HuH-7.5 (cell line): ENCODE measurements at places on chromosomes 2 and 18.
A peak's percentile ranks its signal among the peaks of the same experiment; 100 is the strongest.

DNA sequence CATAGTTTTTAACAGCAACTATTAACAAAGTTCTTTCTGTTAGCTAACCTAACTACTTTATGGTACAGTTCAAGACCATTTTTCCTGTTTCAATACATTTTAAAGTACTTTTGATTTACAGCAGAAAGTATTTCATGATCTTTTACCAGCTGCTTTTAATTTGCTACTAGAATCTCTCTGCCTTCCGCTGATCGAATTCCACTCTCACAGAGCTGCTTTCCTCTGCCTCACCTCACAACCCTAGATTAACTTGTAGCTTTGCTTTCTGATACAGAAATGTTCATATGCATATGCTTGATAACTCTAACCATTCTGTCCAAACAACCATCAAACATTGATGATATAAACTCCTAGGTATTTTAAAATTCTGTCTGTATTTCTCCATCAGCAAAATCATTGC, 463.2 kb upstream of the ZEB2 start:
- DNase-seq: no peak

- no peak for DNase-seq
These were observed 31.7 kb upstream of the COBLL1 start for GRCh38 chr2:164873210-164873908.

GRCh38 chr2:234462218-234462992, 34.5 kb downstream of the ARL4C start:
- DNase-seq: no peak

GRCh38 chr18:10116574-10116973, 202.8 kb downstream of the VAPA start:
- no peak for DNase-seq

DNA sequence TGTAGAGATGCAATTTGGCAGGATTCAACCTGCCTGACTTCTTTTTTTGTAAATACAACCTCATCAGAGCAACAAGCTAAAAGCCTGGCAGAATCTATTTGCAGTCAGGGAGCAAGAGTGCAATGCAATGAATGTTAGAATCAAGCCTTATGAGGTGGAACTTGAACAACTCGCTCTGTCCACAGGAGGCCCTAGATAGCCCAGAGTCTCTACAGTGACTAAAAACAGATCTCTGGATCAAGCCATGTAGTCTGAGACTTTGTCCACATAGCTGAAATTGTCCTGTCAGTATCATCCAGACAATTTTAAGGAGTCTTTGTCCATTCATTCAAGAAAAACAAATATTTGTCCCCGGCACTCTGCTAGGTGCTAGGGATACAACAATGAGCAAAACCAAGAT, 32.0 kb upstream of the CDK5R2 start:
- no peak for DNase-seq

DNA sequence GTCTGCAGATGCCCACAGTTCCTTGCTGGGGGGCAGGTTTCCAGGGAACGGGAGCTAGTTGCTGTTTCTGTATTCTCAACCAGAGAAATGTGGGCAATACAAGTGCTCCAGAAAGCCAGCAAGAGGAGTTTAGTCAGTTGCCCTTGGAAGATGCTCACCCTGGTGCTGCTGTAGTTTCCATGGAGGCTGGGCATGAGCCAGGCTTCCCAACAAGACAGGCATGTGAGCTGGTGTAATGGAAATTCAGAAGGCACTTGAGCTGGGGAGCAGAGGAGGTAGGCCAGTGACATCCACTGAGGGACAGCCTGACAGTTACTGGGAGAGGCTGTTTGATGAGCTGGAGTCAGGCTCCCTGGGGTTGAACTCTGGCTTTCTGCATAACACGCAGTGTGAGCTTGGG, 7.7 kb downstream of the HK2 start:
- DNase-seq: no peak

DNA sequence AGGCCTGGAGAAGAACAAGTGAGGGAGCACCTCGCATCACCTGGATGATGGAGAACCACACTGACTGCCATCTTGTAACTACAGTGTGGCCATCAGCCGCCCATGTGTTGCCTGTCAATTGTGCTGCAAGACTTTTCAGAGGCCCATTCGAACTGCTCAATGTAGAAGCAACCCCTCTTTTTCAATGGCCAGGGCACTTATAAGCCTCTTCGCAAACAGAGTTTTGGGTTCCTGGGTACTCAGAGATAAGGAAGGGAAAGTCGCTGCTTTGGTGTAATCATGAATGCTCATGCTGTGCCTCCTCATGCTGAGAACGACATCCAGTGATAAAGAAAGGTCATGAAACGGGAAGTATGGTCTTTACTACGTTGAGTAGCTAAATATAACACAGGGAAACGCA, 143.9 kb upstream of the SLC39A10 start:
- DNase-seq: no peak

- no peak for DNase-seq
These were observed 47.2 kb upstream of the CDC42EP3 start for GRCh38 chr2:37718515-37719161.

DNA sequence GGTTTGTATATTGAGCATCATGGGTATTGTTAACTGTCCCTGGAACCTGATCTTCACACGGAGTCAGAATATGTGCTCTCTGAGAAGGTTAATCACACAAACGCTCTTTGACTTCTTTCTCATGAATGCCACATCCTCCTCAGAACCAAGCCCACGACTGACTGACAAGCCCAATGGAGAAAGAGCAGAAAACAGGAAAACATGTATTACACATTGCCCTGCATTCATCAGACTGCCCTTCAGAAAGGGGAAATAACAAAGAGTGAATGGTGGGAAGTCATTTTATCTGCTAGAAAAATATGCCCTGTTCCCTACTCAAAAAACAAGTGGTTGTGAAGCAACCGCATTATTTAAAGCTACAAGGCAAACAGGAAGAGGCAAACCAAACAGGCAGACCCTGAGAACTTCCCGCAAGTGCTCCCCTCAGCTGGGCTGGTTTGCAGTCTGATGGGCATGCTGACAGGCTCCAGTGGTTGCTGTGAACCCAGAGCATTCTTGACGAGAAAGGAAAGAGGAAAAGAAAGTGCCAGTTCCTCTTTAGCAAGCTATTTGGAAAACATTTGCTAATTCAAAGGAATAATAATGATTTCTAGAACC, 172.9 kb upstream of the SETBP1 start:
- DNase-seq: no peak

GRCh38 chr18:9898792-9899549, 13.2 kb downstream of the TXNDC2 start:
- peak; percentile 25 for DNase-seq

GRCh38 chr2:238956676-238957075, 108.8 kb downstream of the TWIST2 start:
- no peak for DNase-seq

GRCh38 chr18:48931680-48932461, 18.9 kb downstream of the SMAD7 start:
- DNase-seq: no peak

DNA sequence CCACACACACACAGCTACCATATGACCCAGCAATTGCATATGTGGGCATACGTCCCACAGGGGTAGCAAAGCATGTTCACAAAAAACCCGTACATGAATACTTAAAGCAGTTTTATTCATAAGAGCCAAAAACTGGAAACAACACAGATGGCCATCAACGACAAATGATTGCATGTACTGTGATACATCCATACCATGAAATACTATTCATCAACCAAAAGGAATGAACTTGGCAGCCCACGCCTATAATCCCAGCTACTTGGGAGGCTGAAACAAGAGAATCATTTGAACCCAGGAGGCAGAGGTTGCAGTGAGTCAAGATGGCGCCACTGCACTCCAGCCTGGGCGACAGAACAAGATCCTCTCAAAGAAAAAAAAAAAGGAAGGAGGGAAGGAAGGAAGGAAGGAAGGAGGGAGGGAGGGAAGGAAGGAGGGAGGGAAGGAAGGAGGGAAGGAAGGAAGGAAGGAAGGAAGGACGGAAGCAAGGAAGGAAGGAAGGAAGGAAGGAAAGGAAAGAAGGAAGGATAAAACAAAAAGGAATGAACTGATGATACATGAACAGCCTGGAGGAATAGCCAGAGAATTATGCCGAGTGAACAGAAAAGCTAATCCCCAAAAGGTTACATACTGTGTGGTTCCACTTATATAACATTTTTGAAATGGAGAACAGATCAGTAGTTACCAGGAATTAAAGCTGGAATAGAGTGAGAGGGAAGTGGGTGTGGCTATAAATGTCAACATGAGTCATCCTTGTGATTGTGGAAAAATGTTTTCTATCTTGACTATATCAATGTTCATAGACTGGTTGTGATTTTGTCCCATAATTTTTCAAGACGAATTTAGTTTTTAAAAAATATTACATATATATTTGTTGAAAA, 19.6 kb upstream of the YPEL5 start:
- no peak for DNase-seq

GRCh38 chr18:45139478-45139877, 458.8 kb downstream of the SETBP1 start:
- DNase-seq: no peak

GRCh38 chr2:203261326-203262159, 22.7 kb downstream of the CYP20A1 start:
- DNase-seq: no peak

DNA sequence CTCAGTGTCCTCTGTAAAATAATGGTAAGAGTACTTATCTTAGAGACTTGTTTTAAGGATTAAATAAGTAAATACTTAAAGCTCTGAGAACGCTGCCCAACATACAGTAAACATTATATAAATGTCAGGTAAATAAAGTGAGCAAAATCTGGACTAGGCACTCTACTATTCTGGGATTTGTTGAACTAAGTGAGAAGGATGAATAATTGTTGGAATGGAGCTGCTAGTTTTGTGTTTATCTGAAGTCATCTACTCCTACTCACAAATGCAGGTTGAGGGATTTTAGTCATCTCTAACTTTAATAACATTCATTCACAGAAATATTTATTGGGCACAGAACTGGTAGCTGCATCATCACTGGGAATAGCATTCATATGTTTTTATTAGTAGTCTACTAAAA, 103.4 kb downstream of the MEIS1 start:
- no peak for DNase-seq

DNA sequence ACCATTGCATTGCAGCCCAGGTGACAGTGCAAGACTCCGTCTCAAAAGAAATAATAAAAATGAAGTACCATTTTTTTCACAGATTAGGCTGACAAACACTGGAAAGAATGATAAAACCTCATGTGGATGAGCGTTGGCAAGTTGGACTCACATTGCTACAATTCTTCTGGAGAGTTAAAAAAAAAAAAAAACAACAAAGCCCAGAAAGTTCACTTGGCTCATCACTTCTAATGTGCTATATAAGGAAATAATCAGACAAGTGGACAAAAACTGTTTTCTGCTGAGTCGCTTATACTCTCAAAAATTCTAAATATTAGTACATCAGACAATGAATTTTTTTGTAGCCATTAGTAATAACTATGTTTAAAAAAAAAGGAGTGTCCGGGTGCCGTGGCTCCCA, 38.4 kb downstream of the PKP4 start:
- DNase-seq: no peak

DNA sequence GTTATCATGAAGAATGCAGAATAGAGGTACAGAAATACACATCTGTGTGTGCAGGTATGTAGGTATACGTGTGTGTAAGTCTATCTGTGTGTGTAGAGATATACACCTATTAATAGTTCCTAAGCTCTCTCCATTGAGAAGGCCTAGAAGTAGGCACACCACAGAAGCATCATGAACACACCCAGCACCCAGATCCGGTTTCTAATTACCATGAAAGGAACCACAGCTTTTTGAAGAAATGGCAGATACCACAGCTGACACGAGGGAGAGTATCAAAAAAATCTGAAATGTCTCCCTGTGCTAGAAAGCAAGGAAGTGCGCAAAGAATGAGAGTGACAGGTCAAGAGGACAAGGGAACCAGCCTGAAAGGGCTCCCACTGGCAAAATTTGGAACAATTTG, 27.7 kb upstream of the AP1S3 start:
- DNase-seq: no peak

DNA sequence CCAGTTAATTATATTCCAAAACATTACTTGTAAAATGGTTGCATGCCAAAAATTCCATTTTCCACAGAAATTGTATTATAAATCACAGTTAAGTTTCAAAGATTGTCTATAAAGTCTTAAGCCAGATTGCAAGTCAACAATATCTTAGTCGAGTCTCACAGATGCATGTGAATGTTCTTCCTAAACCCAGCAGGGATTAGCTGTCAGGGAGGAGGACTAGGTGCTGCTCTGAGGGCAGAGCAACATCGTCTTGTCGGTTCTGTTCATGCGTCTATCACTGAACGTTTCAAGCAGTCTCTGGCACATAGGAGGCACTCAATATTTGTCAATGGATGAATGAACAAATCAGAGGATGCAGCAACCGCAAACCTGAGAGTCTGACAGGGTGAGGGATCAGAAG, 27.0 kb downstream of the EPB41L3 start:
- DNase-seq: no peak

GRCh38 chr2:96340493-96341414, 5.2 kb downstream of the NCAPH start:
- DNase-seq: no peak

DNA sequence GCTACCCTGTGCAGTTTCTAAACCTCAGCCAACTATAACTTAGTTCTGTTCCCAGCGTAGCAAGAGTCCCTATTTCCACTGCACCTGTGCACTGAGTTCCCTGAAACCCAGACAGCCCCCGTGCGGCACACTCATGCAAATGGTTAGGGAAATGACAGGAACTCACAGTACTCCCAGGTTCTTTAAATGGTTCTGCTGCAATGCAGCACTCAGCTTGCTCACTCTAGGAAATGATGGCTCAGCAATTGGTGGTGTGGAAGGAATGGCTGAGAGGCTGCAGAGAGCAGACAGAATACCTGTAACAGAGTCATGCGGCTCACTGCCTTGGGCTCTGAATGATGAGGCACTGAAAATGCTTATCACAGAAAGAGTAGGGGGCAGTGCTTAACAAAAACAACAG, 143.0 kb downstream of the RAD51AP2 start:
- no peak for DNase-seq

DNA sequence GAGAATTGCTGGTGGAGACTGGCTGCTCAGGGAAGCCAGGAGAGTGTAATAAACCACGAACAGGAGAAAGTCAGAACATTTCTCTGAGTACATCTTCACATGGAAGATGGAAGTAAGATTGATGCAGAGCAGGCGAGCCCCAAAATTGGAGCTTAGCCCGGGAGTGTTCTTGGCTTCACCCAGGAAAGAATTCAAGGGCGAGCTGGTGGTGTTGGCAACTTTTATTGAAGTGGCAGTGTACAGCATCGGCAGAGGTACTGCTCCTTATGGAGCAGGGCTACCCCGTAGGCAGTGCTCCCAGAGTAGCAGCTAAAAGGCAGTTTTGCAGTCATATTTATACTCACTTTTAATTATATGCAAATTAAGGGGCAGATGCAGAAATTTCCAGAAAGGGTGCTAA, 281.4 kb upstream of the MEX3C start:
- no peak for DNase-seq

- DNase-seq: no peak
These were observed 245.3 kb downstream of the STK39 start for GRCh38 chr2:168002021-168002553.

- no peak for DNase-seq
These were observed 18.3 kb upstream of the CXCR4 start for GRCh38 chr2:136135921-136136906.
